CD8-positive, alpha-beta memory T cell (primary cell): ENCODE measurements at places on chromosomes 3 and 15.

DNA sequence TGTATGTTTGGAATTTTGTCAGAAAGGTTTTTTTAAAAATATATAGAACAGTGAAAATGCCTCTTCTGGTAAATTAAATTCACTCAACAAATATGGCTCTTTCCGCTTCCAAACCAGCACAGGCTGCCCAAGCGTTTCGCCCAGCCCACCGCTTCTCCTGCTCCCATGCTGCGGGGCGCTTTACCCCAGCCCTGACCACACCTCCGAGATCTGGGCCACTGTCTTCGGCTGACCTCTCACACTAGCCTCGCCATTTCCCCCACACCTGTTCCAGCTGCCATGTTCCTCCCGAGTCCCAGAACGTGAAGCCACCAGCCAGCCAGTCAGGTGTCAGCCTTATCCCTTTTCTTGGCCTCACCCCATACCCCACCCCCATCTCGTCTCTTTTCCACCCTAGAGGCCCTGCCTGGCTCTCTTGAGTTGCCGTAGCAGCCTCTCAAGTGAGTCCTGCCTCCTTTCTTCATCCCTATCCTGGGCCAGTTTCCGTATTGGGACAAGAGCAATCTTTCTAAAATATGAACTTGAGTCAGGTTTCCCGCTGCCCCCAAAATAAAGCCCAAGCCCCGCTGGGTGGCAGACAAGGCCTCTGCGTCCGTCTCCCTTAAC lies 46.5 kb downstream of the SLC12A8 start:
- H3K27me3 ChIP-seq: no peaks in the 10 kb centered on the region
- no peak for DNase-seq
- no peak overlapping the region for H3K27ac ChIP-seq
- H3K4me1 ChIP-seq: no peaks in the 10 kb centered on the region

DNA sequence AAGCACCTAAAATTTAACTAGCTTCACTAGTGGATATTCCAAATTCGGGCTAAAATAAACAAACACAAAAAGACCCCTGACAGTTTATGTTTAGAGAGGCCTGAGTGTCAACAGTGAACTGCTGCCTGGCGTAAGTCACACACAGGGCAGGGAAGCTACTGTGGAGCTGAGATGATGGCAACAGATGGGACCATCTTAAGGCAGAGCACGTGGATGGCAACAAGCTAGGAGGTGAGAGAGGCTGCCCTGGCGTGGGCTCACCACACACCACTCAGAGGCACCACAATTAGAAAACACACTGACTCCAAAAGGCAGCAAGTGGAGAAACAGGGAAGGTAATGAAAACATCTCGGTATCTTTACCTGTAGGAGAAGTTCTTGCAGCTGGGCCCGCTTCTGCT lies 93.3 kb downstream of the ATP1B3 start:
- H3K27me3 ChIP-seq: no peaks in the 10 kb centered on the region
- H3K4me3 ChIP-seq: no peak overlapping the region
- no peaks in the 10 kb centered on the region for H3K4me1 ChIP-seq
- DNase-seq: no peak
- no peak overlapping the region for H3K27ac ChIP-seq
- H3K36me3 ChIP-seq: no peaks in the 10 kb centered on the region

- H3K27me3 ChIP-seq: no peaks in the 10 kb centered on the region
- H3K27ac ChIP-seq: no peak overlapping the region
- no peaks in the 10 kb centered on the region for H3K4me1 ChIP-seq
- H3K4me3 ChIP-seq: no peak overlapping the region
- no peak for DNase-seq
These were observed 13.0 kb downstream of the DIS3L start for GRCh38 chr15:66306381-66306780.

DNA sequence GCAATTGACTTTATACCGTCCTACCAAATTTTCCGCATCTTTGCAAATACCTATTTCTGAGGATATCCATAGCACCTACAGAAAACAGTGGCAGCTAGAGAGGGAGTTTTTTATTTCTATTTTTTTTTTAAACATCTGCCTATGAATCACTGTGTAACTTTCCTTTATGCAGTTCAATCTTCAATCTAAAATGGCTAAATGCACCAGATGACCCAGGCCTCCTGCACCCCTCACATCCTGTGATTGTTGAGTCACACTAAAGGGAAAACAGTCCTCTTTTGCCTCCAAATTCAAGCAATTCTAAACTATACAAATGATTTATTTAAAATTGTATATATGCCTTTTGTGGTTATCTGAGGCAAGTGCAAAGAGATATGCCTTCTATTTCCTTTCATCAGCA lies 20.1 kb upstream of the BCL6 start:
- no peak overlapping the region for H3K4me3 ChIP-seq
- H3K4me1 ChIP-seq: peaks cover 12% of the 10 kb centered on the region
- no peak overlapping the region for H3K27ac ChIP-seq
- no peak for DNase-seq

- no peaks in the 10 kb centered on the region for H3K4me1 ChIP-seq
- no peaks in the 10 kb centered on the region for H3K27me3 ChIP-seq
- H3K4me3 ChIP-seq: no peak overlapping the region
These were observed 139.7 kb upstream of the RARB start for GRCh38 chr3:25288413-25288812.

DNA sequence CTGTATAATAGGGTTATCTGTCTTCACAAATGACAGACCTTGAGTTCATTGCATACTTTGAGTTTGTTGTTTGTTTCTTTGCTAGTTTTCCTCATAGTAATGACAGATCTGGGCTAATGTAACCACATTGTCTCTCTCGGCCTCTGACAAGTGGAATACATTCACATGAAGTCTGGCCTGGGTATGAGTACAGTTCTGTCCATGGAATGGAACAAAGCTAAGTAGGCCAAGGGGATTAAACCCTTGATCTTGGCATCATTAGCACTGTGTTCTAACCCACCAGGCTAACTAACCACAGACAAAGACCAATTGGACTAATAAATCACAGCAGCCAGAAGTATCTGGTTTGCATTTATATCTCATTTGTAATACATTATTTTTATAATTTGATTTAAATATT lies 7.6 kb upstream of the VGLL3 start:
- H3K27ac ChIP-seq: no peak overlapping the region
- H3K4me3 ChIP-seq: no peak overlapping the region
- no peaks in the 10 kb centered on the region for H3K27me3 ChIP-seq

DNA sequence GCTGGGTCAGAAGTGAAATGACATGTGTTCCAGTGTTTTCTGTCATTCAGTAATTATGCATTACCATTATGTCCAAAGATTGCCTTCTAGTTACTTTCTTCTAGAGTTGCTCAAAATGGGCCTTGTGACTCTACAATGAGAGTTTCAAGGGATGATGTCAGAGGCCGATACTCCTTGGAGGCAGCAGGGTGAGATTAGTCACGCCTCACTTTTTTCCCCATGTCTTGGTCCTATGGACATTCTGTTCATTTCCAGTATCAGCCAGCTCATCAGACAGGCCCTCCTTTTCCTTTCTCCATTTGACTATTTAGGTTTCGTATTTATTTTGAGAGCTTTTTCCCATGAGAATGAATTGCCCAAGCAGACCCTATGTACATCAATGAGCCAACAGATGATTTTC lies 17.5 kb downstream of the VGLL3 start:
- DNase-seq: no peak
- H3K27me3 ChIP-seq: no peaks in the 10 kb centered on the region
- H3K36me3 ChIP-seq: no peaks in the 10 kb centered on the region
- H3K27ac ChIP-seq: no peak overlapping the region
- H3K4me3 ChIP-seq: no peak overlapping the region
- no peaks in the 10 kb centered on the region for H3K4me1 ChIP-seq

GRCh38 chr3:72288955-72289691 lies 504.2 kb upstream of the PROK2 start:
- H3K27ac ChIP-seq: peak overlapping the region; percentile 5
- H3K4me1 ChIP-seq: no peaks in the 10 kb centered on the region
- H3K27me3 ChIP-seq: no peaks in the 10 kb centered on the region
- DNase-seq: no peak

DNA sequence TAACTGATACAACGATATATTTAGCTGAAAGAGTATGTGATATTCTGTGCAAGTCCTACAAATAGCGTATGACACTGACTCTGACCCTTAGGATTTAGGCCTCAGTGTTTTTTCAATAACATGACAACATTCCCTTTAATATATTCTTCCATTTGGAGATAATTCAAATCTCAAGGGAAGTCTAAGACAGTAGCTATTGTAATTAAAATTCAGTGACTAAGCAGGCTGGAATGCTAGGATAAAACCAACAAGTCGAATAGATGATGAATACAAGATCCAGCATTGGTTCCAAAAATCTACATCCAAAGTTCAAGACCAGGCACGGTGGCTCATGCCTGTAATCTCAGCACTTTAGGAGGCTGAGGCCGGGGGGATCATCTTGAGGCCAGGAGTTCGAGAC lies 56.2 kb downstream of the QTRT2 start:
- no peak for DNase-seq
- H3K36me3 ChIP-seq: no peaks in the 10 kb centered on the region
- H3K4me3 ChIP-seq: no peak overlapping the region
- H3K27me3 ChIP-seq: no peaks in the 10 kb centered on the region

DNA sequence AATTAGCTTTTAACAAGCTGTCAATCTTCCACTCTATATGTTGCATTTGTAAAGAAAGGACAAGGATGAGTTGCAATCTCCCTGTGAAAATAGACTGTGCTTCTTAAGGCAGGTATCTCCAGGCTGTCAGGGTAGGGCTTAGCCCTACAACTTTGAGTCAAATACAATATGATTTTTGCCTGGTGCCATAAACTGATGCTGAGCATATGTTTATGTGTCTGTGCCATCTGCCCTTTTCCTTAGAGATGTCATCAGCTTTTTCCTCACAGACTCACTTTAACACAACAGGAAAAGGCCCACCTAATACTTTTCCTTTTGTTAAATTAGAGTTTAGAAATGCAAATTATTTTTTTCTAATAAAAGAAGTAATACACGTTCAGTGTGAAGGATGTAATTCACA lies 548.3 kb downstream of the NLGN1 start:
- H3K27me3 ChIP-seq: no peaks in the 10 kb centered on the region
- no peak overlapping the region for H3K4me3 ChIP-seq
- no peaks in the 10 kb centered on the region for H3K4me1 ChIP-seq

GRCh38 chr3:14238356-14238755 lies 59.7 kb downstream of the LSM3 start:
- no peak overlapping the region for H3K27ac ChIP-seq
- no peaks in the 10 kb centered on the region for H3K27me3 ChIP-seq
- DNase-seq: no peak

- no peak overlapping the region for H3K27ac ChIP-seq
- DNase-seq: no peak
- H3K4me1 ChIP-seq: no peaks in the 10 kb centered on the region
- H3K36me3 ChIP-seq: no peaks in the 10 kb centered on the region
These were observed 45.0 kb upstream of the FSTL1 start for GRCh38 chr3:120495809-120496208.
